ENCODE measurements at places on chromosomes 16 and 17.

DNA sequence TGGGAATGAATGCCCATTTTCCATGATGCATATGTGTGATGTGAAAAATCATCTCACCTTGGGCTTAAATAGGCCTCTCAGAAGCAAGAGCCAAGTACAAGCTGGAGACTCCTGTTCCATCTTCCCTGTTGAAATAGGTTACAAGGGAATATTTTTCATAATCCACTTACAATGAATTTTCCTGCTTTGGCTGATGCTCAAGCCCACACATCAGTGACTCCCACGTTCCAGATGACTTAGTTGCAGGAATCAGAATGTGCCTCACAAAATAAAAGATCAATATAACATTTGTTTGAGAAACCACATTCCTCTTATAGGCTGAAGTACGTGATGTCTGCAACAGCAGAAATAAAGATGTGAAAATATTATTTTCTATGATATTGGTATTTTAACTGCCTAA is 24.1 kb downstream of the ANKFN1 start:
- DNase-seq = no peak

DNA sequence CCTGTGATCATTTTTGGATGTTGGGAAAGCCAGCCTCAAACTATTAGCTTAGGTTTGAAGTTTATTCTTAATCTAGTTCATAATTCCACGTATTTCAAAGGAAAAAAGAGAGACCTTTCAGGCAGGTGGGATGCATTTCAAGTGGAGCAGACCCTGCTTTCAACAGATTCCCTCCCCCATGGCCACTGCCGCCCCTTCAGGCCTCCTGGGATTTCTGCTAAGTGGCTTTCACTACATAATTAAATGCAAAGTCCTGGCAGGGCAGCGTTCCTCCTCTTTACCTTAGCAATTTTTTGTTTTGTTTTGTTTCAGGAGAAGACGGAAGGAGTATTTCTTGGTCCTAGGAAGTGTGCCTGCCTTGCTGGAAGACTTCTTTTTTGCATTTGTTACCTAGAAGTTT is 36.6 kb downstream of the MAF start:
- no peak for DNase-seq

GRCh38 chr17:80104321-80104955 is 3.1 kb downstream of the GAA start:
- no peak for DNase-seq

GRCh38 chr16:84268291-84269040 is 26.2 kb upstream of the WFDC1 start:
- DNase-seq = no peak

DNA sequence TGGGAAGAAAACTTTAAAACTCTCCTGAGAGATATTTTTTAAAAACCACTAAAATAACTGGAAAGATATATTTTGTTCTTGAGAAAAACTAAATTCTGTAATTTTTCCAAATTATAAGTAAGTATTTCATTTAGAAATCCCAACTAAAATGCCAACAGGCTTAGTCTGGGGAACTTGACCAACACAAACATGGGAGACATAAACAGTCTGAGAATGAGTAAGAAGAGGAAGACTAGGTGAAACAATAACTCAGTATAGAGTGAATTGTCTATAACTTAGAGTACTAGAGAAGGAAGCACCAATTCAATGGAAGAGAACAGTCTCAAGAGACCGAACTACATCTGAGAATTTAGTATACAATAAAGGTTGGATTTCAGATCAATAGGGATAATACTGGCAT is 2.9 kb downstream of the CMTM1 start:
- DNase-seq = peak; percentile 31

DNA sequence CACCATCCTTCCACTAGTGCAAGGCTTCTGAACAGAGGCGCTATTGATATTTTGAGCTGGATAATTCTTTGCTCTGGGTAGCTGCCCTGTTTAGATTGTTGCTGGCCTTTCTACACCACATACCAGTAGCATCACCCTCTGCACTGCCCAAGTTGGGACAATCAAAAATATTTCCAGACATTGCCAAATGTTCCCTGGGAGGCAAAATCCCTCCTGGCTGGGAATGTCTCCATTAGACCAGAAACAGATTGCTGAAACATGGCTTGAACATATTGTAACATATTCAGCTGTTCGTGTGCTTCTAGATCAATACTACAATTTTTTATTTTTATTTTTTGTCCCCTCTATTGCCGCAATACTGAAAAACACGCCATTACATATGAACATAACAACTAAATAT is 174.6 kb downstream of the ABCA8 start:
- no peak for DNase-seq

GRCh38 chr16:18966791-18967190 is 16.9 kb upstream of the TMC7 start:
- DNase-seq = no peak

DNA sequence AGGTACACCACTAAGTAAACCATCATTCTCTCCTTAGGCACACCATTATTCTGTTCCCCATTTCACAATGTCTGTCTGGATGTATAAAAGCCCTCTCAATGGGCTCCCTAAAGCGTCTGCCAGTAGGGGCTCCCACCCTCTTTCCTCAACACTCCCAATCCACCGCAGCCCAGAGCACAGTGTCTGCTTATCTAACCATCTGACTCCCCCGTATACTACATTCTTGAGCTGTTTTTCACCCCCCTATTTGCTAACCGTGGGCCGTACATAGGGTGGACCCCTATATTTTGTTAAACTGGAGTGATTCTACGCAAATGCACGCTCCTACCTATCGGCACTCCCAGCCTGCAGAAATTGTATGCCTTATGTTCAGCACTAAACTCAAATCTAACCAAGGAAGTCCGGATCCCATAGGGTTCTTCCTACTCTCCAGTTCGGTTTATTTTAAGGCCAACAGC is 685 bp upstream of the PSMD3 start:
- peak; percentile 39 for DNase-seq

GRCh38 chr17:19457830-19458271 is 46.8 kb downstream of the RNF112 start:
- no peak for DNase-seq

- no peak for DNase-seq
Observed at GRCh38 chr16:20803561-20804214, 2.6 kb downstream of the ERI2 start.

DNA sequence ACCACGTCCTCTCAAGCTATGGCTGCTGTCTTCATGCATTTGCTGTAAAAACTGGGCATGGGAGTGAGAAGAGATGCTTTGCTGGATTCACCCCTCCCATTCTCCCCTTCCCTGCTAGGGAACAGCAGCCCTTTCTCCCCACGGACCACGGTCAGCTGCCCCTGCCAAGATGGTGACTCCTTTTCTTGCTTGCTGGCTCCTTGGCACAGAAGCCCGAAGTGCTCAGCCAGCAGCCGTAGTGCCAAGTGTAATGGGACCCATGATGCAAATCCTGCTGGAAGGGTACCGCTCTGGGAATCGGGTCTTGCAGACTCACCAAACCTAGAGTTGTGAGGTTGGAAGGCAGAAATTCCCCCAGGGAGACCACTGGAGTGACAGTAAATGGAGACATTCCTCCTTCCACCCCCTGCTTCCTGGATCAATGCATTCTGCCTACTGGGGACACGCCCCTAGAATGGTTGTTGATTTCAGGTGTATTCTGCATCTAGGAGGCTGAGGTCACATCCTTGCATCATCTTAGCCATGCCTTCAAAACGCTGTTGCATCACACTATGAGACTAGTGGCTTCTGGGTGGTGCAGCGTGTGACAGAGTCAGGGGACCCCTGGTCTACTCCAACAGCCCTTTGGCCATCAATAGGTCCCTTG is 63.0 kb upstream of the CBX4 start:
- DNase-seq = no peak

DNA sequence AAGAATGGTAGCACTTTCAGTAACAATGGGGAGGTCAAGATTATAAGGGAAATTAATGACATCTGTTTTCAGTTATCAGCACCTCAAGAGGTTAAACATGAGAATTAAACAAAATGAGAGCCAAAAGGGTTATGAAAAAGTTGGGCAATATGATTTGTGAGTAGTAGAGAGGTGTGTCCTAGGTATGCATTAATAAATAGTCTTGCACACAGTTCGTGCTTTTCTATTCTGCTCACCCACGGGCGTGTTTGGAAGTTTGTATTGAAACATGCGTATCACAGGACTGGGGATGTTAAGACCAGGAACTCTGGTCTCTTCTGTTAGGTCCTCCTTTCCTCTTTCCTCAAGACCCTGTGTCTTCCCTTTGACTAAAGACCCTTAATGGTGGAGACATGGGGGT is 6.0 kb downstream of the BPTF start:
- no peak for DNase-seq

DNA sequence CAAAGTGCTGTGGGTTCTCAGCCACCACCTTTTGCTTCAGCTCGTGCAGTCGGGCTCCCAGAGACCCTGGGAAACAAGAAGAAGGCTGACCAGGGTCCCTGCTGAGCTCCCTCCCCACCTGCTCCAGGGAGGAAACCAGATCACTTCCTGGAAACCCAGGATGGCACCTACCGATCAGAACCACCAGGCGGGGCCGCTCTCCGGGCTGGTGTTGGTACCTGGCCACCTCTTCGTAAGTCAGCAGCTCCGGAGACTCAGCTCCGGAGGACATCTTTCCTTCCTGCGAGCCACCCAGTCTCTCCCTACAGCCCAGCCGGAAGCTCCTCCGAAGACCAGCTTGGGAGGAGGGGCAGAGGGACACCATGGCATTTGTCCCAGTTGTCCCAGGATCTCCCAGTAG is 18.9 kb downstream of the MPP3 start:
- DNase-seq = no peak

GRCh38 chr17:28612936-28613872 is 781 bp downstream of the RSKR start:
- DNase-seq = peak; percentile 20

- DNase-seq = no peak
Observed at GRCh38 chr16:81641395-81642106, 137.5 kb upstream of the PLCG2 start.

- no peak for DNase-seq
Observed at GRCh38 chr16:31129568-31130335, 5.8 kb downstream of the PRSS8 start.

GRCh38 chr16:74898659-74899058 is 86.3 kb downstream of the WDR59 start:
- no peak for DNase-seq

- DNase-seq = no peak
Observed at GRCh38 chr16:22202261-22202637, 3.8 kb upstream of the EEF2K start.

DNA sequence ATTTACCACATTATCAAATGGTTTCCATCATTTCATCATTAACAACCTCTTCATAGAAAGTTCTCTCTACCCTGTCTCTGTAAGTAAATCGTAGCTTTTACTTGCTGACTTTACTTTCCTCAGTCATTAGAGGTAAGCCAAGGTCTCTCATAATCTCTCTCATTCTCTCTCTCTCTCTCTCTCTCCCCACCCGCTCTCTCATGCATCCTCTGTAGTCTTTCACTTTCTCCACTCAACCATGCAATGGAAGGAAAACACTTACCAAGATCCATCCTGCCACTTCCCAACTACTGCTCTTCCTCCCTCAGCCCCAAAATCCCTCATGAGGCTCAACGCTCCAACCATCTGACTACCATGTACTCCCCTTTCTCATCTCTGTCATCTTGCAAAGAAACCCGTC is 6.1 kb downstream of the CEP112 start:
- DNase-seq = no peak

GRCh38 chr16:57892041-57892440 is 78.9 kb downstream of the CNGB1 start:
- peak; percentile 94 for DNase-seq

Data from LHCN-M2 (cell line).